Activated effector memory CD4-positive, alpha-beta T cell treated with Interleukin-2 at 50 U/mL for 16 hours (primary cell): ENCODE measurements at places on chromosomes 3 and 15.

DNA sequence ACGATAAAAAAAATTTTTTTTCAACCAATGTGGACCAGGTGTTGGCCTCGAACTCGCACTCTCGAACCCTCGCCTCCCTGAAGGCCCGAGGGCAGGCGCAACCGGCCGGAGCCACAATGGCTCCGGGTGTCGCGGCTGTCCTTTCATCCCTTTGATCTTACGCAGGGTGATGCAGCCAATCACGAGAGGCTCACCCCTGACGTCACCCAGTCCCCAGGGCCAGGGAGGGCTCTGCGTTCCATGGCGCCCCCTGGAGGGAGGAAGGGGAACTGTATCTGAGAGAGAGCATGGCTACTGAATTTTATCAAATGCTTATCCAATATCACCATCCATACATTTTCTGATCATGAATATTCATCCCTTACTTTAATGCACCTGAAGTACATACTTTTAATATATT, 15.4 kb upstream of the GMNC start:
- no peak for DNase-seq

GRCh38 chr15:91183596-91183995, 83.5 kb downstream of the SV2B start:
- no peak for DNase-seq

GRCh38 chr3:49028298-49028672, 913 bp downstream of the IMPDH2 start:
- no peak for DNase-seq

GRCh38 chr3:126155819-126156218, 24.6 kb downstream of the ALDH1L1 start:
- no peak for DNase-seq

GRCh38 chr15:55998478-55998877, 5.1 kb upstream of the NEDD4 start:
- DNase-seq = no peak

- no peak for DNase-seq
Observed at GRCh38 chr15:100134089-100134583, 207.6 kb downstream of the ADAMTS17 start.

DNA sequence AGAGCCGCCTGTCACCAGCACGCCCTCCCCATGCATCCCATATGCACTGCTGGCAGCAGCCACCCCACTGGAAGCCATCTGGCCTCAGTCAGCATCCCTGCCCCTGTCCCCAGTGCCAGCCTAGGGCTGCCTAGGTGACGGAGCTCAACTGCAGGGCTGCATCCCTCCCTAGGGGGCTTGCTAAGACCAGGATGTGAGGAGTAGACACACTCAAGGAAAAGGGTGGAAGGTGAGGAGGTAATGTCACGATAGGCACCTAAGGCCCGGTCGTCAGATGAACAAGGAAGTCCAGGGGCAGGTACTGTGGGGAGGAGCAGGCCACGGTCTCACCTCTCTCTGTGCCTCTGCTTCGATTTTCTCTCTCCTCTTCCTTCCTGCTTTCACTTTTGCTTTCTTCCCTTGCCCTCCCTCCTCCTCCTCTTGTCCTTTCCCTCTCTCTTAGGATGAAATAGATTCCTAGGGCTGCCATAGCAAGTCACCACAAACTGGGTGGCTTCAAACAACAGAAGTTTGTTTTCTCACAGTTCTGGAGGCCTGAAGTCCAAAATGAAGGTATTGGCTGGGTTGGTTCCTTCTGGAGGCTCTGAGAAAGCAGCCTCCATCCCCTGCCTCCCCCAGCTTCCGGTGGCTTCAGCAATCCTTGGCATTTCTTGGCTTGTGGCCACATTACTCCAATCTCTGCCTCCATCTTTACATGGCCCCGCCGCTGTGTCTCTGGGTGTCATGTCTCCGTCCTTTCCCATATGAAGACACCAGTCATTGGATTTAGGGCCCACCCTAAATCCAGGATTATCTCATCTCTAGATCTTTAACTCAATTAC, 298.3 kb downstream of the SHQ1 start:
- DNase-seq = no peak

- DNase-seq = no peak
Observed at GRCh38 chr3:195084746-195085145, 186.2 kb downstream of the XXYLT1 start.

DNA sequence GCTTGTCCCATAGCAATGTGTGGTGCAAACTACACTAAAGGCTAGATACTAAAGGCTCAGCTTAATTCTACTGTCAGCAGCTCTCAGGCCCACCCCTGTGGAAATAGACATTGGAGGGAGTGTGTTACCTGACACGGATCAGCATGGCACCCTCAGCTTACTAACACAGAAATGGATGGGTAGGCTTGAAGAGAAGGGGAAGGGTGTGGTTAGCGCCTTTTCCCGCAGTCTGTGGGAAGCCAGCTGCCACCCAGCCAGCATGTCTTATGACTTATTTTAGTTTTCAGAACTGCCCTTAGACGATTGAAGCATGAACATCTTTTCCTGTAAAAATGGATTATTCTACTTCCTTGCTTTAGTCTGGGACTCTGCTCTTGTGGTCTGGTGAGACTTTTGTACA, 25.8 kb upstream of the ADPGK start:
- DNase-seq = no peak

- no peak for DNase-seq
Observed at GRCh38 chr15:47741082-47741481, 23.8 kb downstream of the SEMA6D start.

DNA sequence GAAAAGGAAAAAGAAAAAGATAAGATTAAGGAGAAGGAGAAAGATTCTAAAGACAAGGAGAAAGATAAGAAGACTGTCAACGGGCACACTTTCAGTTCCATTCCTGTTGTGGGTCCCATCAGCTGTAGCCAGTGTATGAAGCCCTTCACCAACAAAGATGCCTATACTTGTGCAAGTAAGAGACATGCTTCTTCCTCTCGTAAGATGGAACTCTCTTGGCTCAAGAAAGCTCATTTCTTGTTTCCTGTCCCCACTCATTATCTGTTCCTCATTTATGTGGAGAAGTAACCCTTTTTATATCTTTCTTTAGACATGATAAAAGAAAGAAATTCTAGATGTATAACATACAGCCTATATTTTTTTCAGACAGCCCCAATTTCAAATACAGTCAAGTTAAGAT, 101.4 kb downstream of the KLHL25 start:
- no peak for DNase-seq

GRCh38 chr3:6444888-6445658, 415.8 kb upstream of the GRM7 start:
- no peak for DNase-seq

DNA sequence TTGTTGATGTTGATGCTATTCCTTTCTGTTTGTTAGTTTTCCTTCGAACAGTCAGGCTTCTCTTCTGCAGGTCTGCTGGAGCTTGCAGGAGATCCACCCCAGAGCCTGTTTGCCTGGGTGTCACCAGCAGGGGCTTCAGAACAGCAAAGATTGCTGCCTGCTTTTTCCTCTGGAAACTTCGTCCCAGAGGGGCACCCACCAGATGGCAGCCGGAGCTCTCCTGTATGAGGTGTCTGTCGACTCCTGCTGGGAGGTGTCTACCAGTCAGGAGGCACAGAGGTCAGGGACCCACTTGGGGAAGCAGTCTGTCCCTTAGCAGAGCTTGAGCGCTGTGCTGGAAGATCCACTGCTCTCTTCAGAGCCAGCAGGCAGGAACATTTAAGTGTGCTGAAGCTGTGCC, 303.2 kb downstream of the ZIC1 start:
- no peak for DNase-seq

DNA sequence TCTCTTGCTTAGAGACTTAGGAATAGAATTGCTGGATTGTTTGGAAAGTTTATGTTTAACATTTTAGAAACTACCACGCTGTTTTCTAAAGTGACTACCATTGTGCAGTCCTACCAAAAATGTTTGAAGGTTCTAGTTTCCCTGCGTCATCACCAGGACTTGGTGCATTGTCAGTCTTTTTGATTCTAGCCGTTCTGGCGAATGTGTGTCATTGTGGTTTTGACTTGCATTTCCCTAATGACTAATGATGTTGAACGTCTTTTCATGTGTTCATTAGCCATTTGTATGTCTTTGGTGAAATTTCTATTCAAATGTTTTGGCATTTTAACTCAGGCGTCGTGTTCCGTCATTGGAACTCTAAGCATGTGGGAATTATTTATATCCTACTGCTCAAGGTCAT, 58.0 kb downstream of the CHD2 start:
- peak; percentile 17 for DNase-seq

DNA sequence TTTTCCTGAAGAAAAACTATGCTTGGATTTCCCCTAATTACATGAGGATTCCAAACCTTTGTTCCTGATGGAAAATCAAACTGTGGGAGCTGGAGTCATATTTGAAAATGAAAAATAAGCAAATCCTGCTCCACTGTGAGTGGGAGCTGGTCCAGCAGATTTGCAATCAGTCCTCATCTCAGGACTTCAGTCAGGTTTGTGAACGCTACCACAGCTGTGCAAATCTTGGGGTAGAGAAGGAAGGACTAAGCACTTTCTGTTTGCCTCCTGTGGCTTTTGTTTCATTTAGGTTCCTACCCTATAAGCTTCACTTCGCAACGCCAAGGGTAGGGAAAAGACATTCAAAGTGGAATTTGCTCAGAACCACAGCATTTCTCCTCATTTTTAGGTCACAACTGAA, 238.2 kb downstream of the TUSC7 start:
- DNase-seq = no peak

- no peak for DNase-seq
Observed at GRCh38 chr3:153734777-153735551, 386.2 kb upstream of the ARHGEF26 start.

GRCh38 chr3:59963676-59964075, 913.9 kb upstream of the CFAP20DC start:
- DNase-seq = no peak

DNA sequence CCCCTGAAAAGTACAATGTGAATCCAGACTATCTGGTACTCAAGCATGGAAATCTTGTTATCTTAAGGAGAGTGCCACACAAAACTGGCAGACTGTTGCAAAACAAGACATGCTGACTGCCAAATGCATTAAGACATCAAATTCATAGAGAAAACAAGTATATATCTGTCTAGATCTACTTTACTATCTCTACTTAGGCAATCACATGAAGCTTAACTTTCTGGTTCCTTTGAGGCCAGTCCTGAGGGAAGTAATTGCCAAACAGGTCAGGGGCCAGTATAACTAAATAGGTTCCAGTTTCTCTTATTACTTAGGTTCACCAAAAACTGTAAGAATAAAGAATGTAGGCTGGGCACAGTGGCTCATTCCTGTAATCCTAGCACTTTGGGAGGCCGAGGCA, 15.9 kb upstream of the SLC4A7 start:
- no peak for DNase-seq

DNA sequence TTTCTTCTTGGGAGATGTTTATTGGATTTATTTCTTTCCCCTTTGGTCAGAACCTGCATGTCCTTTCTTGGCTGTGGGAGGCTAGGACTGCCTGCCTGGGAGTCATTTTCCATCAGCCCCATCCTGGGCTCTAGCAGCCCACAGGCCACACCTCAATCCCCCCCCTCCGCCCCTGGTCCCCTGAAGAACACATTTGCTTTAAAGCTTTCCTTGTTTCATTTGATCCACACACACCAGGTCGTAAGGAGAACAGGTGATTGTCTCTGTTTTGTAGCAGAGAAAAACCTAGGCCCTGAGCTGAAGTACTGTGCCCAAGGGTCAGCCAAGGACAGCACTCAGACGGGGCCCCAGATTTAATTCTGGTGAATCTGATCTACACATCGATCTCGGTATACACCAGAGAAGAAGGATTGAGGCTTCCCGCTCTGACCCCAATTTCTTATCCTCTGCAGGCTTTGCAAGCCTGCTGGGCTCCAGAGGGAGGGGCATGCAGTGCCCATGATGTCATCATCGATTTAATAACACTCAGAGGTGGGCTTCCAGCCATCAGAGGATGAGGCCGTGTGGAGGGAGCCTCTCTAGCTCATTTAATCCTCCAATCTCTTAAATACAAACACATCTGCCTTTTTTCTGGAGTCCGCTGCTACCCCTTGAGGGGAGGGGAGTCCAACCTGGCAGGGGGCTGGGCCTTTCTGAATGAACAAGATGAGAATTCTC, 1.7 kb upstream of the CLN6 start:
- no peak for DNase-seq

DNA sequence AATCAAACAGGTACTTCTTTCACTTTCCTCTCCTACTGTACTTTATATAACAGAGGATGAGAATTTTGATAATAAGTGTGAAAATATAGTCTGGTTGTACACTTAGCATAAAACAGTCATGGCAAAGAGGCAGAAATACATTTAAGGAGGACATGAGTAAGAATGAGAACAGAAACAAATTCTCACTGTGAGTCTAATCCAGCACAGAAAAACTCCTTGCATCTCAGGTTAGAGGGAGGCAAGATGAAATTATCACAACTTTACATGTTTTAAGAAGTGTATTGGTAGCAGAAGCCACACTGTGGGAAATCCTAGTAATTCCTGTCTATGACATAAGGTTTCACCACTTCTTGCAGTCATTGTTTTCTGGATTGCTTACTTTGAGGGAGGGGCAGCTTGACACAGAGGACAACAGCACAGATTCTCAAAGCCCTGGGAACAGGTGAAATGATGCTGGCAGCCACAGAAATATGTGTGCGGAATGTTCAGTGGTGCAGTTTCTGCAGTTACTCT, 733.6 kb upstream of the GBE1 start:
- no peak for DNase-seq

DNA sequence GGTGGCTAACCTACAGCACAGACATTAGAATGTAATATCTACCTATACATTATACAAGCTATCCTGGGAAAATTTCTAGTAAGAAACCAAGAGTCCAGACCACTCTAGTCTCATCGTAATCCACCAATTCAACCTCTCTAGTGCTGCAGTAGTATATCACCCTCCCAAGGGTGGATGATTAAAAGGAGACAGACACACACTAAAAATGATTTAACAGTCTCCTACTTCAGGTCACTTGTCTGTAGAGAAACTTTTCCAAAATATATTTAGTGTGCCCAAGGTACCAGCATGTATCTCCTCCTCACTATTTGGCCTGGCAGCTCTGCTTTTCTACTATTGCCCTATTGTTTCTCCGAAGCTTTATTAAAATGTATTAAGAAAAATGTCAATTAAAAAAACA, 45.0 kb downstream of the ZBTB20 start:
- no peak for DNase-seq

DNA sequence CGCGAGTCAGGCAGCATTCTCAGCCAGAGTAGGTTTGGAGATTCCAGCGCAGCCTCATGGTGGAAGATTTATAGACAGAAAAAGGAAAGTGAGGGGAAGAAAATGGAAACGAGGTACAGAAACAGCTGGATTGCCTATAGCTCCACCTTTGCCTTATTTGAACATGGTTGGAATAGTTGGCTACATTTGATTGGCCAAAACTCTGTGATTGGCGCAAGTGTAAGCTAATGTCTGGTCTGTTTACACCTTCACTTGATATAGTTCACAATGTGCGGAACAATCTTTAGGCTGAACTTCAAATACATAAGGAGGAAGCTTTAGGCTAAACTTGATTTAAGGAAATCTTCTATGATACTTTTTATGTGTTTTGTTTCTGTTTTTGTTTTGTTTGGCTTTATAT, 1191.9 kb downstream of the NSUN3 start:
- DNase-seq = no peak

- no peak for DNase-seq
Observed at GRCh38 chr15:69515508-69515907, 62.9 kb downstream of the RPLP1 start.

- DNase-seq = no peak
Observed at GRCh38 chr3:30440147-30440604, 166.2 kb upstream of the TGFBR2 start.

- no peak for DNase-seq
Observed at GRCh38 chr15:51692154-51692553, 10.9 kb downstream of the SCG3 start.

- no peak for DNase-seq
Observed at GRCh38 chr15:96323319-96324145, 7.0 kb upstream of the NR2F2 start.

GRCh38 chr3:70744536-70744935, 432.1 kb upstream of the MDFIC2 start:
- DNase-seq = no peak
